NCI-H2171 (cell line): ENCODE measurements at places on chromosomes 7 and 10.

DNA sequence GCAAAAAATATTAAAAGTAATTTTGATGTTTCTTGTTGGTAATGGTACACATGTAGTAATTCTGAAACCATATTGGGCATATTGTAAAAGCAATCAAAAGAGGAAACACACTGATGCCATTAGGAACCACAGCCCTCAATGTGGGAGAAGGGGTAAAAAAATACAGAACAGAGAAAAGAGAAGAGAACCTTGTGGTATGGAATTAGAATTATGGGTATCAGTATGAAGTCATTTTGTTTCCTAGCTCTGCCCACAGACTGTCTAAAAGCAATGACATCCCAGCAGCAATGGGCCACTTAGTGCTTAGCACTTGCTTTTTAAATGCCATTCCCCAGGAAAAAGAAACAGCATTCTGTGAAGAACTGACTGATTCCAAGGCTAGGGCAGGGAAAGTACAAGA lies 61.5 kb downstream of the CPVL start:
- no peak for DNase-seq

DNA sequence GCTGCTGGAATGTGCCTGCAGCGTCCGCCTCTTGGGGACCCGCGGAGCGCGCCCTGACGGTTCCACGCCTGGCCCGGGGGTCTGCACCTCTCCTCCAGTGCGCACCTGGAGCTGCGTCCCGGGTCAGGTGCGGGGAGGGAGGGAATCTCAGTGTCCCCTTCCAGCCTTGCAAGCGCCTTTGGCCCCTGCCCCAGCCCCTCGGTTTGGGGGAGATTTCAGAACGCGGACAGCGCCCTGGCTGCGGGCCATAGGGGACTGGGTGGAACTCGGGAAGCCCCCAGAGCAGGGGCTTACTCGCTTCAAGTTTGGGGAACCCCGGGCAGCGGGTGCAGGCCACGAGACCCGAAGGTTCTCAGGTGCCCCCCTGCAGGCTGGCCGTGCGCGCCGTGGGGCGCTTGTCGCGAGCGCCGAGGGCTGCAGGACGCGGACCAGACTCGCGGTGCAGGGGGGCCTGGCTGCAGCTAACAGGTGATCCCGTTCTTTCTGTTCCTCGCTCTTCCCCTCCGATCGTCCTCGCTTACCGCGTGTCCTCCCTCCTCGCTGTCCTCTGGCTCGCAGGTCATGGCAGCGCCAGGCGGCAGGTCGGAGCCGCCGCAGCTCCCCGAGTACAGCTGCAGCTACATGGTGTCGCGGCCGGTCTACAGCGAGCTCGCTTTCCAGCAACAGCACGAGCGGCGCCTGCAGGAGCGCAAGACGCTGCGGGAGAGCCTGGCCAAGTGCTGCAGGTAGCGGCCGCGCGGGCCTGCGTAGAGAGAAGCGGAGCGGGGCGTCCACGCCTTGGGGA lies 645 bp downstream of the SLC26A4 start:
- DNase-seq = peak; percentile 68

DNA sequence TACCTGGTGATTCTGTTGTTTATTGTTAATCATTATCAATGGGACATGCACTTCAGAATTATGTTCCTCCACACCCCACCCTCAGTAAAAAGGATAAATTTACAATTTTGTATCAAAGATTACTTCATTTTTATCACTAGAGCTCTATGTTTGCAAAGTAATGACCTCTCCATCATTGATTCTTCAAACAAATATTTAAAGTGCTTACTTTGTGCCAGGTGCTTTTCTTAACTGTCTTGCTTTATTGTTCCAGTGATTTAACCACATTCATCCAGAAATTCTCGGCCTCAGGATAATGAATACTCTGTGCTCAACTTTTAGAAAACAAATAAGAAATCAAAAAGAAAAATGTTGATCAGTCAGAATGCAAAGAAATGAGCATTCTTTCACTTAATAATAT lies 144.9 kb upstream of the FOXP2 start:
- no peak for DNase-seq

GRCh38 chr10:89215511-89215910 lies 8.4 kb upstream of the CH25H start:
- DNase-seq = no peak

DNA sequence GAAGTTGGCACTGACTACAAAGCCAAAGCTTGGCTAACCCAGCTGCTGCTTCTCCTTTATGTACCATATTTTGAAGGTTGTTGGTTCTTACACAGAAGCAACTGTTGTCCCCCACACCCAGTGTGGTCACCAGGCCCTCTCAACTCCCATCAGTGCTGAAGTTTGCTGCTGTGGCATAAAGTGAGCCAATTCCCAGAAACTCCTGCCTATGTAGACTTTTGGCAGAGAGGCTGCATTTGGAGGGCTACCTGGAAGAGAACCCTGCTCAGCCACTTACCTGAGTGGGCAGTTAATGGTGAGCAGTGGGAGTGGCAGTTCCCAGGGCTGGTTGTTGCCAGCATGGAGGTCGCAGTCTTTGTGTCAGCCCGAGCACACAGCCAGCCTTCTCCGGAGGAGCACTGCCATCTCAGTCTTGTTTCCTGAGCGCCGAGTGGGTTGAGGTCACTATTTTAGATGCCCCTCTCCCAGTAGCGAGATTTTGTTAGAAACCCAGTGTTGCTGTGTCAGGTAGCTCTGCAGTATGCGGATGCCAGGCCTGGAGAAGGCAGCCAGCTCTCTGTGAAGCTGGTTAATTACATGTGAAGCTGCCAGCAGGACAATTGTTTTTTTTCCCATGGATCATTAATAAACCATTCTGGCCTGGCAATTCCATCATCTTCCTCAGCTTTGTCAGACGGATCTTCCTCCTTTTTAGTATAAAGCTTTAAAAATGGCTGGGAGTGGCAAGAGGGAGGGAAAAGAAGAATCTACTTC lies 24.5 kb downstream of the LRRC4 start:
- no peak for DNase-seq

GRCh38 chr10:59176241-59177030 lies at the start of gene PHYHIPL:
Gene PHYHIPL (plus strand): TSS chr10:59176643. CDS start chr10:59176854, 211 bp downstream.
- DNase-seq = no peak

DNA sequence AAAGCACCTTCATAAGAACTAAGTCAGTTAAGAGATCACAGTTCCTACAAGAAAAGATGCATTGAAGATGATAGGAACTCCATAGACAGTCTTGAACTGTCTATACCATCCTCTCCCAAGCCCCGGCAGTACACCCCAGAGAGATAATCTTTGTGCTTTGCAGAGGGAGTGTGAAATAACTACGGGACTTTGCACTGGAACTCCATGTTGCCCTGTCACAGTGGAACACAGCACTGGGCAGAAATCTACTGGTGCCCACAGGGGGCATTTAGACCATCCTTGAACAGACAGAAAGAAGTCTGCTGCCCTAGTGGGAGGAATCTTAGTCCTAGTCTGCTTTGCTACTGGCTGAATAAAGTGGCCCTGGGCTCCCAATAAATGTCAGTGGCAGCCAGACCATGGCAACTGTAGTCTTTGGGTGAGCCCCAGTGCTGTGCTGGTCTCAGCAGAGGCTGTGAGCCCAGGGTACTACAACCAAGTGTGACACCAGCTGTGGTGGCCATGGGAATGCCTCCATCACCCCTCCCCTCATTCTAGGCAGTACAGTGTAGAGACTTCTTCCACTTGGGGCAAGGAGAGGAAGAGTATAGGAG lies 107.7 kb upstream of the TMEM168 start:
- no peak for DNase-seq

- DNase-seq = no peak
These were observed 5.0 kb downstream of the MYO1G start for GRCh38 chr7:44973610-44974401.

DNA sequence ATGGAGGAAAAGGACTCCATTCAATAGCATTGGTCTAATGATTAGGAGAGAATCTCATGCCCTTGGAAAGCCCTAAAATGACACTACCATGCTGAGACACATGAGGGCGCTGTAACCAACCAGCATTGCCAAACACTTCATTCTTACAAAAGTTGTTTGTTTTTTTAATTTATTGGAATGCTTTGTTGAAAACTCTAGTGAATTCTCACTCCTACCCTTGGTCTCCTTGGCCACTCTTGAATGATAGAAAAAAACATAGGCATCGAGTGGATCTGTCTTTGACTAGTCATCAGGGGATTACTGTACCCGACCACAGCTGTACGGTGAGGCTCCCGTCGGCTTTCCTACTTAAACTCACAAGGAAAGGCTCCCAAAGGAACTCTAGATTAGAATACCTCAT lies 29.3 kb upstream of the ADD3 start:
- no peak for DNase-seq
